Left renal pelvis (tissue), 4 donors: ENCODE measurements at places on chromosomes 11 and 22.
A peak's percentile ranks its signal among the peaks of the same experiment; 100 is the strongest.

DNA sequence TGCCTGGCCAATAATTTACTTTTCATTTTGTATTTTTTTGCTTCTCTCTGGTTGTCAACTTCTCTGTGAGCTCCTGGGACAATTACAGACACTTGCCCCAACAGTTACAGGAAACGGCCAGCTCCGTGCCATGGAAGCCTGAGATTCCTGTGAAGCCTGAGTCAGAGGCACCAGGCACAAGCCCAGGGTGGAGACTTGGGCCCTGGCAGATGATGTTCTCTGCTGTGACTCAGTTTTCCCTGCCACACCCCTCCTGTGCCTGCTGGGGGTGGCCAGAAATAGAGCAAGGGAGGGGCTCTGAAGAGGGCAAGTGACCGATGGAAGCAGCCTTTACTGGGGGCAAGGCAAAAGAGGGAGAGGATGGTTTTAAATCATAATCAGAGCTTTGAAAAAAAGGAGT is 4.9 kb downstream of the ATP5MGL start:
- no peak for DNase-seq

DNA sequence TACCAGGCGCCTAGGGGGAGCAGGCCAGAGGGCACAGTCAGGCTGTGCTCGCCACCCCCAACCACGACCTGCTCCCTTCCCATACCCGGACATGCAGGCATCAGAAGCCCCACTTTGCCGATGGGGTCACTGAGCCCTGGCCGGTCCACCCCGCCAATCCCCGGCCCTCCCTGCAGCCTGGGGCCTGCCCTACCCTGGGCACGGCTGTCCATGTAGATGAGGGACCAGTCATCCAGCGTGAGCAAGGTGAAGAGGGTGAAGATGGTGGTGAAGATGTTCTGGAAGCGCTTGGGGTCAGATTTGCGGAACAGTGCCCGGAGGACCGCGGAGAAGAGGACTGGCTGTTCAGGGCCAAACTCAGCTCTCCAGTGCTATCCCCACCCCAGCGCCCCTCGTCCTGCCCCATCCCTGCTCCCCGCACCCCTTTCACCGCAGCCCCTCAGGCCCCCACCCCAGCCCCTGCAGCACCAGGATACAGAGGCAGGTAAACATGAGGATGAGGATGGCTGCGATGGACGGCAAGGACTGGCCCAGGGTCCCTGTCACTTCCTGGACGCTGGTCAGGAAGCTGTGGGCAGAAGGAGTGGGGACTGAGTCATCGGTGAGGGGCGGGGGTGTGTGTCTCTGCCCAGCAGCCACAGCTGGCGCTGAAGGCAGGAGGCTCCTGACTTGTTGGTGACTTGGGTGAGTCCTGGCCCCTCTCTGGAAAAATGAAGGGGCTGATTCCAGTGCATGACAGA is 5.5 kb downstream of the CATSPER1 start:
- no peak for DNase-seq

DNA sequence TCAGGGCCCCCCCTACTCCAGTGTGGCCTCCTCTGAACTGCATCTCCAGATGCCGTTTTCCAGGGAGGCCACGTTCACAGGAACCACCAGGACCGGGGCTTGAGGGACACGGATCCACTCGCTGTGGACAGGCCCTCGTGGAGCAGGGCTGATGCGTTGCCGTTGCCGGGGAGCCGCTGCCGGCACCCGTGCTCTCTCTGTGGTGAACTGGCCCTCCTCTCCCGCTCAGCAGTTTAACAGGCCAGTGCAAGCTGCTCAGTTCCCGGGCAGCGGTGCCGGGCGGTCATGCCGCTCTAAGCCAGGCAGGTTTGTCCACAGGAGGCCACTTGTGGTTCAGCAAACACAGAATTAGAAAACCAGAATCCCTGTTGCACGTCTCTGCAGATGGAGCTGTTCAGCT is 301.6 kb downstream of the TBC1D22A start:
- DNase-seq, result no peak

GRCh38 chr22:47282366-47282765 is 519.9 kb downstream of the TBC1D22A start:
- no peak for DNase-seq

- no peak for DNase-seq
These were observed 390.5 kb downstream of the TBC1D22A start for GRCh38 chr22:47152938-47153337.

DNA sequence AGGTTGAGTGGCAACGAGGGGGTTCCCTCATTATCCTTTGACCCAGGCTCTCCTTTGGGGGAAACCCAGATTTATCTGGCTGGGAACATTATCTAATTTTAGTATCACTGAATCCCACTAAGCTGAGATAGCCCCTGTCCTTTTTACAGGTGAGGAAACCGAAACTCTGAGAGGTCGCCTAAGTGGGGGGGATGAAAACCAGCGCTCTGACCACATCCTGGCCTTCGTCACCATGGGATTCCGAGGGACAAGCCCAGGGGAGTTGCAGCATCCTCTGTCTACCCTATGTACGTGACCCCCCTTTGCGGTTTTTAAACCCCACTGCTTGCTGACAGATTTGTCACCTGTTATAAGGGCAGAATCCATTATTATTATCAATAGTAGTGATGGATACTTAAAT is 61.0 kb downstream of the ISX start:
- DNase-seq, result no peak

GRCh38 chr22:40728731-40729189 is 49.5 kb downstream of the MCHR1 start:
- no peak for DNase-seq

DNA sequence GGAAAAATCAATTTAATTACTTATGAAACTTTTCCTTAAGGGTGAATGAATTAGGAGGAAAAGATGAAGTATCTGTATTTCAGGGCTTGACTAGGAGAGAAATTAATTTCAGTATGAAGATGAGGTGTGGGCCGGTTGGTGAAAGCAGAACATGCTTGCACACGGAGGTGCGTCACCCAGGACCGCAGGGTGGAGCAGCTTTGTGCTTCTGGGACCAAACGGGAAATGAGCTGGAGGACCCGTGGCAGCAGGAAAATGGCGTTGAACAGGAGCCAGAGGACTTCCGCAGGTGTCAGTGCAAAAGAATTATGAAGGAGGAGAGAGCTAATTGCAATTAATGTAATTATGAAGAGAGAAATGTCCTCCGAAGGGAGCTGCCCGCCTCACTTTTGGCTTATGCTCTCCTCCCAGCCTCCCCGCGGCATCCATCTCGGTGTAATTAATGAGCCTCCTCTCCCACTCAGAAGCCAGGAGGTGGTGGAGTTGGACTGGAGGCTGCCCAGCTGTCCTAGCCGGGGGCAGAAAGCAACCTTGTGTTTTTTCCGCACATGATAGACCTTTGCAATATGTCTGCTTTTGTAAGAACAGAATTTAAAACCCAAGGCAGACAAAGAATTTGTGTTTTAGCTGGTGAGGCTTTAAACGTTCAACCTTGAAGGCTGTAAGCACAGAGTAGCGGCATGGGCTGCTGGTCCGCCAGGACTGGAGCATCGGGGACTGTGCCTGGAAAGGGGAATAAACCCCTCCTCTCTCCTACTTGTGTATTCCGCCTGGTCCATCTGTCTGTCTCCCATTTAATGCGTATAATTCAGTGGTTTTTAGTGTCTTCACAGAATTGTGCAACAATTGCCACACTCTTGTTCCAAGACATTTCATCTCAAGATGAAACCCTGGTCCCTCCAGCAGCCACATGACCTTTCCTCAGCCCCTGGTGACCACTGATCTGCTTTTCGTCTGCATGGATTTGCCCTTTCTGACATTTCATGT is 180.6 kb downstream of the TBC1D22A start:
- DNase-seq, result no peak

DNA sequence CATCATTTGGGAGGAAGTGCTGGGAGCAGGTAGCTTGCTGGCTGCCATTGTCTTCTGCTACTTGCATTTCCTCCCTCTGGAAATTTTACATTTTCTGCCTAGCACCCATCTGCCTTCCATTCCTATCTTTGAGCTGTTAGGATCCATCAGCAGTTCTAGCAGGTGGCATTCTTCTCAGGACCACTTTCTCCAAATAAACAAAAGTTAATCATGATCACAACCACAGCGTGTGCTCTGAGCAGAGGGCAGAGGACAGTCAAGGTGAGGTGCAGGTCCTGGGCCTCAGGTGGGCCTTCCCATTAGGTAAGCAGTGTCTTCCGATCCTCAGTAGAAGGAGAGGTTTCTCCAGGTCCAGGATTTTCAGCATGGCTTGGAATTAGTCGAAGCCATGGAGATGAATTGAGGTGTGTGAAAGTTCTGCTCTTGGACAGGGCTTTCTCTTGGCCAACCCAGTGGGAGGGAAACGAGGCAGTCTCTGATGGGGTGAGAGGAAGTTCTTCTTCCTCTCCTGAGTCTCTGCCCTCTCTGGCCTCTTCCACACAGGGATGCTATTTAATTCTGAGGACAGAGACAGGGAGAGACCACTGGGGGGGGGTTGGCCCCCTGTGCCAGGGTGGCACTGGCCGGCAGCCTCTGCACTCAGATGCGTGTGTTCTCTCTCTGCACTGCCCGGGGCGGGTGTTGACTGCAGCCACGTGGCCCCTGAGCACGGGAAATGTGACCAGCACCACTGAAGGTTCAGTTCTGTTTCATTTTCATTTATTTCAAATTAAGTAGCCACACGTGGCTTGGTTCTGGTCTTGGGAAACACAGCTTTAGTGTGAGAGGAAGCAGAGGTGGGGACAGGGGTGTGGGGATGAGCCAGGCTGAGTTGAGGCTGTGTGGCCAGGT is 170.8 kb downstream of the TBC1D22A start:
- DNase-seq, result no peak

- no peak for DNase-seq
These were observed 13.0 kb downstream of the GRAP2 start for GRCh38 chr22:39913886-39914285.

- DNase-seq, result no peak
These were observed 131.1 kb upstream of the OPCML start for GRCh38 chr11:133663135-133663985.

- DNase-seq, result no peak
These were observed 698 bp downstream of the SLC37A4 start for GRCh38 chr11:119030029-119030328.

DNA sequence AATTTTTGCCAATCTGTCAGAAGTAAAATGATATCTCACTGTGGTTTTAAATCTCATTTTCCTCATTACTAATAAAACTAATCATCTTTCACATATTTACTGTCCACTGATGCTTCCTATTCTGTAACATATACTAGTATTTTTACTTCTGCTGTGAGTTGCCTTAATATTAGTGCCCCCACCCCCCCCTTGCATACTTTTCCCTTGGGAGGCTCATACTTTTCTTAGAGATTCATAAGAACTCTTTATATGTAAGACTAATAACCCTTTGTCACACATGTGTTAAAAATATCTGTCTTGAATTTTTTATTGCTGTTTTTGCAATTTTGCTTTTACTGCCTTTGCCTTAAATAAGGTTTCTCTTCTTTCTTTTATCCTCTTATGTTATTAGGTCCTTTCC is 87.2 kb downstream of the PHF21A start:
- no peak for DNase-seq

- DNase-seq, result no peak
These were observed 55.9 kb downstream of the KCNC1 start for GRCh38 chr11:17790453-17790852.

- DNase-seq, result no peak
These were observed 1.6 kb downstream of the CD5 start for GRCh38 chr11:61103851-61104423.

GRCh38 chr11:737366-737765 is 9.9 kb upstream of the TALDO1 start:
- DNase-seq, result no peak

DNA sequence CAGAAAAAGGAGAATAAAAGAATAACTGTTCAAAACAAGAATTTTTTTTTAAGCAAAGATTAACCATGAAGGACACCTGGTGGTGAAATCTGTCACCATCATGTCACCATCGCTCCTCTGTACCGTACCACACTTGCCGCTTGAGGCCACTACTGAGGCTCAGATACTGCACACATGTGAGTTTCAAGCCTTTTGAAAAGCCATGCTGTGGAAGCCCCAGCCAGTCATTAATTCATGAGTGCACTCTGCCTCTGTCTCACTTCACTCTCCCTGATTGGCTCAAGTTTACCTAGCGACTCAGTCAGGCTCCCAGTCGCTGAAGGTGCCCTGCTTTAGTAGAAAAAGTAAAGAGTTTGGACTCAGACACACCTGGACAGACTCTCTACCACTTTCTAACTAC is 6.6 kb upstream of the MS4A12 start:
- DNase-seq, result no peak

DNA sequence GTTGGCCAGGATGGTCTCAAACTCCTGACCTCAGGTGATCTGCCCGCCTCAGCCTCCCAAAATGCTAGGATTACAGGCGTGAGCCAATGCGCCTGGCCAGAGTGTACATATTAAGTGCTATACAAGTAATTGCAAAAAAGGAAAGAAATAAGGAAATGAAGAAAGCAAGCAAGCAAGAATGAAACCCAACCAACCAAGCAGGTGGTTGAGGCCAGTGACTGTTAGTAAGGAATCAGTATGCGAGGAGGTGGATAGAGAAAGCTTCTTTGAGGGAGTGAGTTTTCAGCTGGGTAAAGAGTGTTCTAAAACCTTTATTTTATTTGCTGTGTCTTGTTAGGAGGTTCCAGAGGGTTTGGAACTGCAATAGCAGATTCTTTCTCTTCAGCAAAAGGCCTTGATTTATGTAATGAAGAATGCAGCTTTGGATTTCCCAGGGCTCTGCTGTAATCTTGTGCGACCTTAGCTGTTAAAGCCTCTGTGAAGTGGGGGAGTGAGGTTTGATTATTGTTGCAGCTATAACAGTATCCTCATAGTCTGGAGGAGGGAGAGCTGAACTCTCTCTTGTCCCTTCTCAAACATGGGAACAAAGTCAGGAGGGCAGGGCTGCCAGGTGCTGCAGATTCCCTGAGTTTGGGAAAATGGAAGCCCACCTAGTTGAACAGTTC is 5.7 kb downstream of the AMPD3 start:
- no peak for DNase-seq

- peak; percentile 93 for DNase-seq
These were observed at the start of the genes FAU and MRPL49 for GRCh38 chr11:65121865-65122696. Gene FAU (minus strand): TSS chr11:65122134. CDS start chr11:65121813, 321 bp downstream. Gene MRPL49 (plus strand): TSS chr11:65122321. CDS start chr11:65122347, 26 bp downstream.

DNA sequence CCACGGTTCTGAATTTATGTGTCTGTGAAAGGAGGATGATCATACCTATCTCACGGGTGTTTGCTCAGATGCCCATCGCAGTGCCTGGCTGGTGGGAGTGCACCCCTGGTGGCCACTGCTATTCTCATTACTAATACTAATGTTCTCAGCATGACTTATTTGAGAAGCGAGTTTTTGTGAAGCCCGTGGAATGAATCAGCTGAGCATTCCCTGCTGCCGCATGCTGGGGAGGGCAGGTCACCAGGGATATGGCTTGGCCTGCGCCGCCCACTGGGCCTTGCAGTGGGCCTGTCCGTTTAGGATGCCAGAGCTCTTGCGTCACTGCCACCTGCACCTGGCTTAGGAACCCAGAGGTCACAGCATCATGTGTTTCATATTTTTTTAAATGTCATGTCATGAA is 16.9 kb downstream of the CTTN start:
- DNase-seq, result no peak

GRCh38 chr11:72227316-72228228 is 3.0 kb downstream of the INPPL1 start:
- no peak for DNase-seq

DNA sequence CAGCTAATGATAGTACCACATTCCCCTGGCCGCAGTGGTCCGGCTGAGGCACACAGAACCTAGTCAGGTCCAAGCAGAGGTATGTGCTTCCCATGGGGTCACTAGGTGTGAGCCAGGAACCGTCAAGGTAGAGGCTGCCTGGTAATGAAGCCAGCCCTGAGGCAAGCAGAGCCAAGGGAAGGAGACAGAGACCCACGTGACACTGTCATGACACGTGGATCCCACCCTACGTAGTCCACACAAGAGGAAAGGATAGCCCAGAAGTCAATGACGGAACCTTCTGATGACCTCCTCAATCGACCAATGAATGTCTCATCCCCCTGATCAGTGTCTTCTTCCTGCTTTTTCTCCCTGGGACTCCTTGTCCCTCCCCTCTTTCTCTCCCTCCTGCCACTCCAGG is 19.0 kb downstream of the A4GALT start:
- DNase-seq, result no peak
